ENCODE measurements at places on chromosomes 2 and 18.
A peak's percentile ranks its signal among the peaks of the same experiment; 100 is the strongest.

GRCh38 chr2:68023904-68024303 lies 38.9 kb downstream of the C1D start:
- no peak for DNase-seq

DNA sequence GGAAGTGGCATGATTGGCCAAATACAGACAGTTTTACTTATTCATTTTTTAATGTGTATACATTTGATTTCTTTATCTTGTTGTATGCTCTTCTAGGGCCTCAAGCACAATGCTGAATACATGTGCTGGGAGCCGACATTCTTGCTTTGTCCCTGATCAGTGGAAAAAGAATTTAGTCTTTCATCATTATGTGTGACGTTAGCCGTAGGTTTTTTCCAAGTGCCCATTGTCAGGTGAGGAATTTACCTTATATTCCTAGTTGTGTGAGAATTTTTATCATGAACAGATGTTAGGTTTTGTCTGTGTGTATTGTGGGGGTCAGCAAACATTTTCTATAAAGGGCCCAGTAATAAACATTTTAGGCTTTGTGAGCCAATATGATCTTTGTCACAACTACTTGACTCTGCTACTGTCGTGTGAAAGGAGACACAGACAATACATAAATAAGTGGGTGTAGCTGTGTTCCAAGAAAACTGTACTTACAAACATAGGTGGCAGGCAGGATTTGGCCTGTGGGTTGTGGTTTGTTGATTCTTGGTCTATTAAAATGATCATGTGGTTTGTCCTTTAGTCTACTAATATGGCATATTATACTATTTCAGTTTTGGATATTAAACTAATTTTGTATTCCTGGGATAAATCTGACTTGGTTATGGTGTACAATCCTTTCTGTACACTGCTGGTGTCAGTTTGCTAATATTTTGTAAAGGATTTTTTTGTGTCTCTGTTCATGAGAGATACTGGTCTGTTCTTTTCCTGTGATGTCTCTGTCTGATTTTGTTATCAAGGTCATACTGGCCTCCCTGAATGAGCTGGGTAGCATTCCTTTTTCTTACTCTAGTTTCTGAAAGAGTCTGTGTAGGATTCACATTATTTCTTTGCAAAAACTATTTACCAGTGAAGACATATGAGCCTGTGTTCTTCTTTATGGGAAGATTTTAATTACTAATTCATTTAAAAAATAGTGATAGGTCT lies 132.2 kb upstream of the SMAD7 start:
- DNase-seq = no peak

GRCh38 chr2:66702301-66702700 lies 267.4 kb downstream of the MEIS1 start:
- DNase-seq = no peak

GRCh38 chr2:68835621-68836020 lies 35.6 kb downstream of the BMP10 start:
- DNase-seq = no peak

GRCh38 chr2:161177969-161178368 lies 17.7 kb downstream of the TANK start:
- DNase-seq = no peak

DNA sequence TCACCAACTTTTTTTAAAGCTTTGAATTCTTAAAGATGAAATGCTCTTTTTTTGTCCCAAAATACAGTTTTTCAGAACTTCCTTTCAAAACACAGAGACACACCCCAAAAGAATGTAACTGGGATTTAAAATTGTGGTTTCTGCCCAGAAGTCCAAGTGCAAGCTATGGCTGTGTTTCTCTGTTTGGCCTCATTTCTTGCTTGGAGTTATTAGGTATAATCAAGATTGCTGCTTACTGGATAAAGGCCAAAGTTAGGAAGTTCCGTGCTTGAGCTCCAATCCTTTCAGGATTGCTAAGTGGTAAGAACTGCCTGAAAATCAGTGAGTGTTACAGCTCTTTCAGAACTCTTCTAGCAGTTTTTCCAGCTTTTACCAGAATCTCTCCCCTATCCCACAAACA lies 16.9 kb downstream of the ZBTB7C start:
- no peak for DNase-seq

- DNase-seq = no peak
Observed at GRCh38 chr18:27143580-27144287, 41.4 kb downstream of the CHST9 start.

- DNase-seq = peak; percentile 20
Observed at GRCh38 chr18:35178260-35178659, 62.6 kb upstream of the ZNF397 start.
